ENCODE measurements at places on chromosomes 3 and 15.

GRCh38 chr15:67641453-67641852 is 99.0 kb downstream of the MAP2K5 start:
- DNase-seq, result no peak

DNA sequence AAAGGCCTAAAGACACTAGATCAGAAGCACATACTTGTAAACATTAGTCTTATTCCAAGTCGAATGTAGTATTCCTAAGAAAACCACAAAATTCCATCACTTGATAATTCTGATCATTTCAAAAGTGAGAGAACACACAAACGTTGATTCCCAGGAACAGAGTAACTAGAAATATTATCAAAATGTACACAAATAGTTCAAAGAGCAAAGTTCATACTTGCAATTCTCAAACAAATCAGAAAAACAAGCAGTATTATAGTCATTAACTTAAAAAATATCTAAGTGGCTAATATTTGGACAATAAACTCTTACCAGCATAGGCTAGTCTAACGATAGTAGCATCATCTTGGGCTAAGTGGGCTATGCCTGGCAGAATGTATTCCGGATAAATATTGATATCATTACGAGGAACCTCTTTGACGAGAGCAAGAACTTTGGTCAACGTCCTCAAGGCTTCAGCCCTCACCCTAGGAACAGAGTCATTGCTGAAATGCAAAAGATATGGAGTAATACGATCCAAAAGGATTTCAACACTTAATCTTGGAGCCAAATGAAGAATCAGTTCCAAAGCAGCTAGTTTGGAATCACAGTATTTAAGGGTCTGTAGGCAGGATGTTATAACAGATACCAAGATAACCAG is 13.3 kb downstream of the PIK3R4 start:
- DNase-seq, result no peak

DNA sequence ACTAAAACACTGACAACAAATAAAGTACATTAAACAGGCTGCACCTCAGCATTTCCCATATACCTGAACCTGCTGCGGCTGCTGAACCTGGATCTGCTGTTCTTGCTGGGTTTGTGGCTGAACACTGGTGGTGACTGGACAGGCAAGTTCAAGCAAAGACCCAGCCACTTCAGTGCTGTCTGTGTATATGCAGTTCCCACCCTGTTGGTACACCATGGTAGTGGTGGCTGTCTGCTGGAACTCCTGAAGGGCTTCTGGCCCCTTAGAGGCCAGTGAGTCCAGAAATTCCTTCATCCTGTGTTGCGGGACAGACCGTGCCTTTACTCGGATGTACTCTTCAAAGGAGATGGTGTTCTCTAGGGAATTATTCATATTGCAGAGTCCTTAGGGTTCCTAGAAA is 17.2 kb downstream of the QRICH1 start:
- no peak for DNase-seq

DNA sequence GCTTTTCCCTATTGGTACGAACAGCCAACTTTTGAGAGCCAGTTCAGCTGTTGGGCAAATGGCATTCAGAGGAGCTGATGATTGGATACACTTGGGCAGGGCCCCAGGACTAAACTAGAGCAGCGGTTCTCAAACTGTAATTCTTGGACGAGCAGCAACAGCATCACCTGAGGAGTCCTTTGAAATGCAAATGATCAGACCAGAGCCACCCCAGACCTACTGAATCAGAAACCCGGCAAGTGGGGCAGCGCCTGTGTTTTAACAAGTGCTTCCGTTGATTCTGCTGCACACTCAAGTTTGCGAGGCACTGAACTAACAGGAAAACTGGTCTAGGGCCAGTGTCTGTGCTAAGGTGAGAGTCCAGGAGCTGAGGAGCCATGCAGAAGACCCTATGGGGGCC is 239.7 kb downstream of the UACA start:
- DNase-seq, result no peak

DNA sequence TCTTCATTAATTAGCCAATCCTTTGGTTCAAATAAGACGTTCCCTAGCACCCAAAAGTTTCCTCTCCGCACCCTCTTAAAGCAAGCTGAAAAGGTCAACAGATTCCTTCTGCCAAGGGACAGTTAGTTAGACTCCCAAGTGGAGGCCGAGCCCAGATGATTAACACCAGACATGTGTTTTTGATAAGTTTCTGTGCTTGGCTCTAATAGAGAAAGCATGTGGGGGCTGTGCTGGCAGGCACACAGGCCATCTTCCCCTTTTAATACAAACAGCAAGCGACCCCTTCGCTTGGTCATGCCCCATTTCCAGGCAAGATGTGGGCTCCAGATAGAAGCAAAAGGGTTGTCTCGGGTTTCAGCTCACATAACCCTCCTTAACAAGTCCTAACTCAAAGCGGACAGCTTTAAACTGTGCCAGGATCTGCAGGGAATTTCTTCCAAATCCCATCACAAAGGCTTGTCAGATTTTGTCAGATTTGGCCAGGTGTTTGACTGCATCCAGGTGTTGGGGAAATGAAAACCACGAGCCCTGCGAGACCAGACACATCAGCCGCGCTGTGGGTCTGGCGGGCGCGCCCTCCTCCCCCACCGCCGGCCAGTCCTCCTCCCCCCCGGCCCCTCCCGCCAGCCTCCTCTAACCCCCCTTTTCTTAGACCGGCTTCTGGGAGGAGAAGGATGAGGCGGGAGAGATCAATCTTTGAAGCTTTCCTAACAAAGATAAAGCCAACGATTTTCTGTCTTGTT is 3.3 kb downstream of the HES1 start:
- peak; percentile 63 for DNase-seq

Measured in kidney capillary endothelial cell (primary cell).